Left kidney (tissue), 8 donors: ENCODE measurements at places on chromosomes 2 and 18. TPM values are rescaled to one million over a fixed set of nuclear protein-coding genes. Genes with fewer than 3 reads are reported as not detected.

The KCNG2 gene
- polyA plus RNA-seq = 0.13 TPM

The GALNT1 gene
- 73.8 TPM for polyA plus RNA-seq

The MOCOS gene
- 1.2 TPM for polyA plus RNA-seq

The LOXHD1 gene
- polyA plus RNA-seq = 1.4 TPM

The DSEL gene
- 30.2 TPM for polyA plus RNA-seq

The SERPINB10 gene
- 0.27 TPM for polyA plus RNA-seq

The DCC gene
- 8.7 TPM for polyA plus RNA-seq

The TUBA4B gene
- polyA plus RNA-seq = 0.75 TPM

The FOXI3 gene
- 0.22 TPM for polyA plus RNA-seq

The LAMA1 gene
- 95.7 TPM for polyA plus RNA-seq

The ALK gene
- polyA plus RNA-seq = 0.55 TPM

The COL6A3 gene
- 235 TPM for polyA plus RNA-seq

DNA sequence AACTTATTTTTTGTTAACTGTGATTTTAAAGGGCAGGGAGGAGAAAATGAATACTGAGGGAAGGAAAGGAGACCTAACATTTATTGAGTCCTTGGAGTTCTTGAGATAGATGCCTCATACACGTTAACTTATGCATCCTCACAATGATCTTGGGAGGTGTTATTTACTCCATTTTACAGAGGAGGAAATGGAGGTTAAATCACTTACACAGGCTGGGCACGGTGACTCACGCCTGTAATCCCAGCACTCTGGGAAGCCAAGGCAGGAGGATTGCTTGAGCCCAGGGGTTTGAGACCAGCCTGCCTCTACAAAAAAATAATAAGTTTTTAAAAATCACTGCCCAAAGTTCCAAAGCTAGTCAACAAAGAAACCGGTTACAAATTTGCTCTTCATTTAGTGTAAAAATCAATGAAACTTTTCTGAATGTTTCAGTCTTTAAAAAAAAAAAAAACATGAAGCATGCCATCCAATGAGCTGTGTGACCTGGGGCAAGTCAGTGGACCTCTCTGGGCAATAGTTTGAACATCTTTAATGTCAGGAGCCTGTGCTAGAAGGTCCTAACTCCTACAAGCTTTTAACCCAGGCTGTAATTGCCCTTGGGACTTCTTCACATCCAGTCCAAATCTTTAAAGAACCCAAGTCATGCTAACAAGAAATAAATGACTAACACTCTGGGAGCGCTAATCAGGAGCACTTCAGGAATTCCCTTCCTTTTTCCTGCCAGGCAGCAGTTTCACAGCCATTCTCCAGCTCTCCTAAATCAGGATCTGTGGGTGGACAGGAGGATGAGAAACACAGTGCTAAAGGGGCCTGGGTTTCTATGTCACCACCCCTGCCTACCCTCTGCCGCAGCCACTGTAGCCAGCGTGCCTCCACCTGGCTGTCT is 176.4 kb downstream of the TMEM247 start:
- no peak for DNase-seq

GRCh38 chr2:26913606-26913998 is 56.8 kb upstream of the MAPRE3 start:
- DNase-seq = no peak

- no peak for DNase-seq
These were observed 116.6 kb downstream of the RPIA start for GRCh38 chr2:88808083-88808482.

DNA sequence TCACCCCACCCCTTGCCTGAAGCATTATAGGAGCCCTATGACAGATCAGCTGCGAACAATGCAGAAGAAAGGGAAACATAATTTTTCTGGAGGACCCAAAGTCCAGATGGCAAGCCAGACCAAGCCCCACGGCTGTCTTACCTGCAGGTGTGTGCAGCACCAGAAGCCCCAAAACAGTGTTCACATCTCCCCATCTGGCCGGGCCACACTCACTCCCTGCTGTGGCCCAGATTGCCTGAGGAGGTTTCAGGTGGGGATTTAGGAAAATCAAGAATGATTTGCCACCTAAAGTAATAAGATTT is 11.7 kb upstream of the STK17B start:
- no peak for DNase-seq

- no peak for DNase-seq
These were observed 80.4 kb downstream of the CELF4 start for GRCh38 chr18:37484983-37485834.

GRCh38 chr18:12606592-12607315 is 51.2 kb downstream of the SPIRE1 start:
- DNase-seq = no peak

GRCh38 chr2:13876491-13877037 is 756.0 kb upstream of the LRATD1 start:
- peak; percentile 10 for DNase-seq

- DNase-seq = no peak
These were observed 37.8 kb upstream of the PTPN4 start for GRCh38 chr2:119721904-119722303.

DNA sequence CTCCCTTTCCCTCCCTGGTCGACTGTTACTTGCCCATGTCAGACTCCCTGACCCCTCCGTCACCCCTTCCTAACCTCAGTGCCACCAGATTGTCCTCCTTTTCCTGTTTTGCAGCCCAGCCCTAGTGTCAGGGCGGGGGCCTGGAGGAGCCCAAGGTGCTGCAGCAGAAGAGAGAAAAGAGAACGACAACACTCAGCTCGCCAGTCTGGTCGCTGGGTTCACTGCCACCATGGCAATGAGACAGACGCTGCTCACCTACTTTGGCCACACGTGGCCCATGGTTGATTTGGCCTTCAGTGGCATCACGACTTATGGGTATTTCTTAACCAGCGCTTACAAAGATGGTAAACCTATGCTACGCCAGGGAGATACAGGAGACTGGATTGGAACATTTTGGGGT is 108.4 kb upstream of the RMDN2 start:
- DNase-seq = no peak

GRCh38 chr2:157414050-157414449 is 29.8 kb downstream of the CYTIP start:
- no peak for DNase-seq

DNA sequence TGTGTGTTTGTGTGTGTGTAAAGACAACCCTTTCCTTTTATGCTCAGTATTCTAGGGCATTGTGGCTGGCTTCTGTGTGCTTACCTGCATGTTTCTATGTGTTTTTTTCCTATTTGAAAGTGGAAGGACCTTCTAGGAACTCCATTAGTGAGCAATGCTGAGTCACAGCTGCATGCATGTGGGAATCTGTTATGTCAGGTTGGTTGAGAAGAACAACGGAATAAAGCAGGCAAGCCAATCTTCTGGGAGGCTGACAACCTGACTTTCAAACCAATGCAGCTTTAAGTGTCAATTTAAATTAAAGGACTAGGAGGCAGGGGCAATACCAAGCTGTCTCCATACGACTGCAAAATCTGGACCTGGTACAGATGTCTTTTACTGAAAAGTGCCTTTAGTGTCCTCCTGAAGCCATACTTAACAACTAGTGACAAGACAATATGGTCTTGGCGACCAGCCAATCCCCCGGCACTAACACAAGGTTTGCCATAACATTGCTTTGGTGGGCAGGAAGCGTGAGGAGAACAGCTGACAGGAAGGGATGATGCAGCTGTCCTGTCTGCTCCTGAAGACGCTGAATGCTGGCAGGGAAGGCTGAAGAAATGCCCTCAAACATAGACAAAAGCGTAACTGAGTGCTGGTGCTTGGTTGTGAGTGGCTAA is 514.7 kb upstream of the CDH7 start:
- no peak for DNase-seq

GRCh38 chr18:79690586-79691482 is 11.2 kb downstream of the CTDP1 start:
- no peak for DNase-seq

- DNase-seq = no peak
These were observed 641.9 kb upstream of the REG3G start for GRCh38 chr2:78383576-78383975.

DNA sequence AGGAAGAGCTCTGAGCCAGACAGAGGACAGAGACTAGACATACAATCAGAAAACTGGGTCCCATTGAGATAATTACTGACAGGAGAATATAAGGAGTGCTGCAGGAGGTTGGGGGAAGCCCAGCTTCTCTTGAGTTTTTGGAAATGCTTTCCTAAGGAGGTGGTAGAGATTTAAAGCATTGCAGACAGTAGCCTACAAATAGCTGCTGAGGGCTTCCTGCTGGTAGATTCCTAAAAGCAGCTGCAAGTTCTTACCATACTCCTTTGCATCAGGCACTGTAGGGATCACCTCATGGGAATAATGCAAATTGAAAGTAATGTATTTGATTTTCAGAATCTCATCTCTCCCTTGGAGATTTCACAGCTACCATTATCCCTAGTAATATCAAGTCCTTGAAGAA is 902.6 kb upstream of the GCFC2 start:
- no peak for DNase-seq

DNA sequence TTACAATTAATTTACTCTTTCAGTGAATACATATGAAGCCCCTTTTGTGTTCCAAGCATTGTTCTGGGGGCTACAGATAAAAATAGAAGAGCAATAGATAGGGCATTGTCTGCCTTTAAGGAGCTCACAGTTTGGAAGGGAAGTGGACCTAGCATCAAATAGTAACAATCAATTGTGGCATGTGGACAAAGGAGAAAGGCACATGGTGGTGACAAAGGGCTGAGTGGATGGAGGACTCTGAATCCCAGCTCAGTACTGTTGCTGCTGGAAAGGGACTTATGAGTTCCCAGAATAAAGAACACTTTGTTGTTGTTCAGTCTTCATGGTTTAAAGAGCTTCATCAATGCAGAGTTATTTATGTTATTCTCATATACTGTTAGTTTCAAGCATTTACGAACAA is 217.7 kb downstream of the HRH4 start:
- DNase-seq = no peak

DNA sequence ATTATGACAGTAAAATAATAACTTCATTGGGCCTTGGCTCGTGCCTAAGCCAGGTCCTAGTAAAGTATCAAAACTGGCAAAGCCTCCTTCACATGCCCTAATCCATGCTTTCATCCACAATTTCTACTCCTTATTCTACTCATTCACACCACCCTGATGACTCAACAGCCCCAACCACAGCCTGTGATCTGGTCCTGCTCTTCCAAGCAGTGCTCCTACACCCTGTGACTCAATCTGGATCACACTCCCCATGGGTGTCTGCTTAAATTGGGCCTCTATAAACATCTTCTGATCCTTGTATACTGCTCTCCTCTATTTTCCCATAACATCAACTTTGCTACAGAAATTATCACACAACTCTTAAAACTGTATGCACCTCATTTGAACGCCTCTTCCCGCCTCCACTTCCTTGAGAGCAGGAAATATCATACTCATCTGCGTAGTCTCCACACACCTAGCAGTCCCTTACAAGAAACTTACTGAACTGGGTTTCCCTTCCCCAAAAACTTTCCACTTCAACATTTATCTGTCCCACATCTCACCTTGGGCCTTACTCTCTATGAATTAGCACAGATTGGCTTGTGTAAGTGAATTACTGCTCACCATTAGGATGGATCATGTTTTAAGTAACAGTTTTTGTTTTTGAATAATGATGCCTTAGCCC is 15.9 kb downstream of the GTF3C3 start:
- no peak for DNase-seq

- DNase-seq = no peak
These were observed 66.5 kb downstream of the CLHC1 start for GRCh38 chr2:55165626-55166025.

DNA sequence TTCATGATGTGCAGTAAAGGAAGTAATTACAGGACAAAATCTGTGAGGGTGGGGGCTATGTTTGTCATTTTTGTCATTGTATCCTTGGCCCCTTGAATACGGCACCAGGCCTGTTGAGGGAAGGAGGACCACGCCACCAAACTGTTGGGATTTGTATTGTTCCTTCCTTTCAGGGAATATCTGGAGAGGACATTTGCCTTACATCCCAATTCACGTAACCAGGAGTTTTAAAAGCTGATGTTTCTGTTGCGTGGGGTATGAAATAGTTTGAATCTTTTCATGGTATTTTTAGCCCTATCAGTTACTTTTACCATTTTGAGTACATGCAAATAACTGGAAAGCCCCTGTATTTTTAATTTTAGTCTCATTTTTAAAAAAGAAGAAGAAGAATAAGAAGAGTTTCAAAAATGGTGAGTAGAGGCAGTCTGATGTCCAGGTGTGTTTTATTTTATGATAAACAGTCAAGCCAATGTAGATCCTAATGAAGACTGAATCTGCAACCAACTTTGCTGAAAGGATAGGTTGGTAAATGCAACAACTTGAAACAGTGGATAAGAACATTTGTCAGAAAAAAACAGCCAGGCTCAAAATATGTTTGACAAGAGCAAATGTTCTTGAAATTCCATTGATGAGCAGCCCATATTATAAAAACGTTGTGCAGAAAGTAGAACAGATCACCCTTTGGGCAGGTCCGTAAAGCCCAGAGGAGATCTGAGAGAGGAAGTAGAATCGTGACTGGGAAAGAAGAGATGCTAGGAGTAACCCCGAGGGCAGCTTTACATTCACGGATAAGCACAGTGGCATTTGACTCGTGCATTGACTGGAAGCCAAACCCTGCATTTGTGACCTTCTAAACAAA is 54.5 kb downstream of the RASGRP3 start:
- no peak for DNase-seq

GRCh38 chr2:229779650-229780049 is 65.3 kb upstream of the DNER start:
- DNase-seq = no peak

- DNase-seq = no peak
These were observed 82.7 kb upstream of the SMAD2 start for GRCh38 chr18:48013162-48013561.

GRCh38 chr18:57311472-57311871 is 40.9 kb upstream of the ST8SIA3 start:
- DNase-seq = no peak

DNA sequence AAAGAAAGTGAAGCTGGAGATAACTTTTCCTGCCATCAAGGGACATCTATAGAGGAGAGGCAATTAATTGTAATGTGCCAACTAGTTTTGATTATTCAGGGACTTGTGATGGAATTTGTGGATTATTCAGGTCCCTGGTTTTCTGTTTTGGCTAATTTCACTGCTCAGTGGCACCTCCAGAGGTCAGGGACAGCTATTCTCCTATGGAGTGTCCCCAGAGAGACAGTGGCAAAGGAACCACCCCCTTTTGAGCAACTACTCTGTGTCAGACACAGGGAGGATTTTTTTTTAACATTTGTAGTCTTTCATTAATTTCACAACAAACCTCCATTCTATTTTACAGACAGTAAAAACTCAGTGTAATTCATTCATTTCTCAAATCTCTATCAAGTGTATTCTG is 206.0 kb upstream of the SPRED2 start:
- no peak for DNase-seq

GRCh38 chr2:26811261-26811660 is 25.4 kb downstream of the CENPA start:
- no peak for DNase-seq

DNA sequence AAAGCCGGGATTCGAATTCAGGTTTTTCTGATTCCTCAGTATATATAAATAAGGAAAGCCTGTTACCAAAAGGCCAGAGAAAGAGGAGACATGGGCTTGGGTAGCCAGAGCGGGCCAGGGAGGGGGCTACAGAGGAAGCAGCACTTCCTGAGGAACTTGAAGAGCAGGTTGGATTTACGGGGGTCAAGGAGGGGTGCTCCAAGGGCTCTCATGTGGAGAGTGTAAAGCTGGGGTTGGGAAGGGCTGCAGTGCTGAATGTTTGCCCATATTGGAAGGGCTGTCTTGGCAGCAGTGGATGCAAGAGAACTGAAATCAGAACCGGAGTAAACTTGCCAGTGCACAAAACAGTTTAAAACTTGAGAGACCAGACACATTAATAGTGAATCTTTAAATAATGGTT is 511.5 kb downstream of the CNTNAP5 start:
- no peak for DNase-seq
